Smooth muscle cell of the brain vasculature (primary cell): ENCODE measurements at places on chromosomes 4 and X.

DNA sequence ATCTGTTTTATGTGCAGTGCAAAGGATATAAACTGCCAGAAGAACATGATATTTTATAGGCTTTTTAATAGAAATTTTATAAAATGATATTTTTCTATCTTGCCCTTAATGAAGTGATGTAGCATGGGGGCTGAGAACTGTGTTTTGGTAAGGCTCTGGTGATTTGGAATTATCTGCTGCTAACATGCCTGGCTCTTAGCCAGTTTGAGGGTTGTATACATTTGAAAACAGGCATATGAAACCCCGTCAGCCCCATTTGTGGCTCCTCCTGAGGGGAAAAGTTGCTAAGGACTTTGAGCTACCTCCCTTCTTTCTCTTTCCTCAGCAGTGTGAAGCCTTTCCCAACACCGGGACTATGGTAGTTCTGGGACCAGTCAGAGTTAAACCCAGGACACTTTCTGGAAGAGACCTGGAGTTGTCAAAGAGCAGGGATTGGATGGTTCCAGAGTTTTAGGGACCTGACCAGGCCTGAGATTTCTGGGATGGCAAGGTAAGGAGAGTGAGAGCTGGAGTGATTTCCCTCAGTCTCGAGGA lies 4.7 kb downstream of the SFRP2 start:
- DNase-seq: no peak

DNA sequence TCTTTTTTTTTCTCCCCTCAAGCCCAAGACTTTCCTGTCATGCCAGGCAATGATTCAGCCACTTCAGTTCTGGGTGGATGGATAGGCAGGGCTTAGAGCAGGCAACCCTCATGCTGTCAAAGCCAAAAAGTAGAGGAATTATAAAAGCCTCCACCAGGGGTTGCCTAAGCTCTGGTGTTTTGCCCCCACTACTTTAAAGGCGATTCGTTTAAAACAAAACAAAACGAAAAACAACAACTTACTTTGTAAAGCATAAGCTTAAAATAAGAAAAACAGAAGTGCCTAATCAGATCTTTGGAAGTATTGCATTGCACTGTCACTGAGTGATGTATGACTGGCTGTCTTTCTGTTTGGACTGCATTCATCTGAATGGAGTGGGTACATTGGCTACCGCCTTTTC lies 5.3 kb upstream of the IDS start:
- no peak for DNase-seq

GRCh38 chr4:135601351-135601750 lies 1399.8 kb upstream of the PABPC4L start:
- no peak for DNase-seq

- DNase-seq: no peak
Measured at GRCh38 chrX:110863883-110864282, 68.3 kb upstream of the CHRDL1 start.

GRCh38 chr4:1511441-1512041 lies 105.3 kb upstream of the NKX1-1 start:
- peak; percentile 44 for DNase-seq

- no peak for DNase-seq
Measured at GRCh38 chrX:9842541-9842940, 56.3 kb downstream of the SHROOM2 start.

DNA sequence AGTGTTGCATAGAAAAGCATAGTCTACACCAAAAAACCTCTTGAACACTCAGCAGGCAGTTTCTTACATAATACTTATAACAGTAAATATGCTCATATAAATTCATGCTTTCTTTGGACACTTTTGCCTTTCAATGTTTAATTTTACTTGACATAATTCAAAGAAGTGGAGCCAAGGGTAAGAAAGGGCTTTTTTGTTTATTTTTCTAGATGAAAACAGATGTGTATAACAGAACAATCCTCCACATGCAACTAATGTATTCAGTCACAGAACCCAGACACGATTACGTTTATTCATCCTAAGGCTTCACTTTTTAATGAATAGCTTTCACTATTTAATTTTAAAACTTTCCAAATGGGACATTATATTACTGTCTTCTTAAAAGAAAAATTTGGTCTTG lies 58.0 kb upstream of the PTPN13 start:
- DNase-seq: no peak

- no peak for DNase-seq
Measured at GRCh38 chr4:111480510-111480909, 664.7 kb upstream of the FAM241A start.

DNA sequence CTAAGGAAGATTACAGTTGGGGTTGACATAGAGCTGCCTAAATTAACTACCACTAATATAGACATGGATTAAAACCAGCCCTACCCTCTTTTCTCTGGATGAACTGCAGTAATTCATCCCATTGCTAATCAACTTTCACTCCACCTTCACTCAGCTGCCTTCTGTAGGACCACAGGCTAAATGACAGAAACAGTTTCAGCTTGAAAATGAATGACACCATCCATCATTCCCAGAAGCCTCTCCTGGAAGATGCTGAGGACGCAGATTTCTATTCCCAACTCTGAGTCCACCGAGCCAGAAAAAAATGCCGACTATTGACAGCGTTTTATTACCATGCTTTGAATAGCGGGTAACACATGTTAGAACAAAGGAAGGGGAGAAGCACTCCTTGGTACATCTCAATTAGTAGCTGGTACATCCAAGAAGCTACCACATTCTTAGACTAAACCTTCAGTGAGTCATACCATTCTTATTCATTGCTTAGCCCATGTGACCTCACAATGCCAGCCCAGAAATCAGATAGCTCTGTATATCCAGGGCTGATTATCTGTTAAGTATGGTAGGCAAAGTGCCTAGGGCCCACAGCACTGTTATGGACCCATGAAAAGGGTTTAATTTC lies 25.3 kb downstream of the DCX start:
- DNase-seq: no peak

- DNase-seq: no peak
Measured at GRCh38 chr4:7759216-7759615, 180.4 kb downstream of the AFAP1 start.

- DNase-seq: no peak
Measured at GRCh38 chrX:150889131-150889530, 9.3 kb downstream of the CD99L2 start.

DNA sequence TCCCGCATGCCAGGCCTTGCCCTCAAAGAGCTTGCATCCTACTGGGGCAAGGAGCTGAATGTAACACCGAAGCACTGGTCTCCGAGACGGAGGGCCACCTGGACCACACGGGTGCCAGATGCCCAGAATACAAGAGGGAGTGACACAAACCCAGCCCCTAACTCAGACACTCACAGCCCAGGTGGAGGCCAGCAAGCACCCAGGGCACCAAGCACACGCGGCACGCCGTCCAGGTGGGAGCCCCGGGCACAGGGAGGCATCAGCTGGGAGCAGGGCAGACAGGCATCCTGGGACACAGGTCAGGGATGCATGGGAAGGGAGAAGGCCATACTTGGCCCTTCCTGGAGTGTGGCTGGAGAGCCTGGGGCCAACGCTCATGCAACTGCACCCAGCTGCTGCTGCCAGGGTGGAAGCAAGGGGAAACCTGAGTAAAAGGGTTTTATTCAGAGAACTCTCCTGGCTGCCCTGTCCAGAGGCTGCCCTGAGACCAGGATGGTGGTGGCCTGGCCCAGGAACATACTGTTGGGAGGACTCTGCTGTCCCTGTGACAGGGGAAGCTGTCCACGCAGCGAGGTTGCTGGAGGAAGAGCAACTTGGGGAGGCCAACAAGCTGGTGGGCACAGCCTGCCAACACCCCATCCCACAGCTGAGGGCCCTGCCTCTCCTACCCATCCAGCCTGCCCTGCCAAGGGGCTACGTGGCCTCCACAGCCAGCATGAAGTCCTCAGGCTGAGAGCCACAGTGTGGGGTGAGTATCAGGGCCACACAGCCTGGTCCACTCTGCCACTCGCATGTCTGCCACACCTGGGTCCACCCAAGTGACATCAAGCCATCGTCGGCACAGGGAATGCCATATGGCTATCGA lies 22.2 kb upstream of the PPP2R2C start:
- no peak for DNase-seq

- DNase-seq: no peak
Measured at GRCh38 chr4:27463816-27464215, 603.2 kb downstream of the STIM2 start.

- DNase-seq: no peak
Measured at GRCh38 chr4:85210353-85210752, 243.9 kb upstream of the WDFY3 start.

GRCh38 chr4:151530783-151531182 lies 121.8 kb downstream of the FHIP1A start:
- no peak for DNase-seq
